Renal cortical epithelial cell (primary cell): ENCODE measurements at places on chromosomes 1 and 21.

DNA sequence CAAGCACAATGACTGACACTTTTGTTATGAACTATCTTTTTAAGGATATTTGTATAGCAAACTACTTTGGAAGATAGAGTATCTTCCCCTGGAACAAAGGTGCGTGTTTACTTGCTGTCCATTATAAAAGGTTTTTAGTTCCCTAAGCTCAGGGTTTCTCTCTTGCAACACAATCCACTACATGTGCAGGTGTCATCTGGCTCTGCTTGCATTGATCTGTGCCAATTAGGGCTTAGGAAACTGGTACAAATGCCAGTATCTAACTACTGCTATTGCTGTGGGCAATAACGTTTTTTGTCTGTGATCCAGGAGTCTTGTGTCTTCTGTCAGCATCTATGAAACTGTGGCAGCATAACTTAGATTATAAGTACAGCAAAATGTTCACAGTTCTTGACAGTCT, 68.3 kb upstream of the ABCD3 start:
- DNase-seq: no peak

DNA sequence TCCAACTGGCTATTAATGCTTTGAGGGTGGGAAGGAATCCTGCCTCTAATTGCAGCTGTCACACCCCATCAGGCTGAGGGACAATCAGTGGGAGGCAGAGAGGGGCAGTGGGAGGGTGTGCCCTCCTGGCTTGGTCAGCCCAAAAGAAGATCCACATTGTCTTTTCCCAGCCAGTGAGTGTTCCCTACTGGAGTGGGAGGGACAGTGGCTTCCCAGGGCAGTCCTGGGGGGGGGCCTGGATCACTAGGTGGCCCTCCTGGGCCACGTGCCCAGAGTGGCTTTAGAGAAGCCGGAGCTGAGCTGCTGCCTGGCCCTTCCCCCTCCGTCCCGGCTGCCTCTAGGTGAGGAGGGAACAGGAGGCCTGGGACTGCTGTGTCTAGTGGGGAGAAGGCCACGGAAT, 14.0 kb downstream of the INKA2 start:
- no peak for DNase-seq

DNA sequence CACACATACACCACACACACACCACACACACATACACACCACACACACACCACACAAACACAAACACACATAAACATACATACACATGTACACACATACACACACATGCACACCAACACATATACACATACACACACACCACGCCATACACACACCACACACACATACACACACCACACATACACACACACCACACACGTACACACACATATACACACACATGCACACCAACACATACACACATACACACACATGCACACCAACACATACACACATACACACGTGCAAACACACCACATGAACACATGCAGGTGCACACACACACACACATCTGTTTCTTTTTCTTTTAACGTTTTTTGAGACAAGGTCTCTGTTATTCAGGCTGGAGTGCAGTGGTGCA, 41.0 kb upstream of the SLC45A1 start:
- no peak for DNase-seq

DNA sequence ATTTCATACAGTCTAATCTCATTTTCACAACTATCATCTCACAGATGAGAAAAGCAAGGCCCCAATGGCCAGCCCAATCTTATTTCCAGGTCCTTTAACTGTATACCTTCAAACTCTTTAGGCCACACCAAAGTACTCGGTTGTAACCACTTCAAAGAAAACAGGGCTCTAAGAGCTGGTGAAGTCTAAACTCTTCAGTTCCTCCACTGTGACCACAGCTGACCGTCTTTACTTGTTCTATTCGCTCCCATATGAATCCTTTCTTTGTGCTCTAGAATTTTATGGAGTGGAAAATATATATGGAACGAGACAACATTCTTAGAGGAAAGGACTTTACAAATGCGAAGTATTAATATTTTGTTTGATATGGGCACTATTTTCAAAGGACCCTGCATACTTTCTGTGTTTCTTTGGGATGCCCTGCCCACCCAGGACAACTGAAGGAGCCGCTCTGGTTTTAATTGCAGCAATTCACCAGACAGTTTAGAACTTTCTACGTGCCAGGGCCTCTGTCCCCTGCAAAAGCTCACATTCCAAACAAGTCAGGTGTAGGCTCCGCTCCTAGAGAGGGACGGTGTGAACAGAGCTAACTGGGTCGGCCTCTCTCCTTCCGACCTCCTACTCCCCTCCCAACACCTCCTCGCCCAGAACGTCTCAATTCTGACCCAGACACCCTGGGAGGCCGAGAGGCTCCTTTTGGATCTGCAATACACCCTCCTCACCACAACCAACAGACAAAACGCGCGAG, 15.7 kb downstream of the IER5 start:
- no peak for DNase-seq

DNA sequence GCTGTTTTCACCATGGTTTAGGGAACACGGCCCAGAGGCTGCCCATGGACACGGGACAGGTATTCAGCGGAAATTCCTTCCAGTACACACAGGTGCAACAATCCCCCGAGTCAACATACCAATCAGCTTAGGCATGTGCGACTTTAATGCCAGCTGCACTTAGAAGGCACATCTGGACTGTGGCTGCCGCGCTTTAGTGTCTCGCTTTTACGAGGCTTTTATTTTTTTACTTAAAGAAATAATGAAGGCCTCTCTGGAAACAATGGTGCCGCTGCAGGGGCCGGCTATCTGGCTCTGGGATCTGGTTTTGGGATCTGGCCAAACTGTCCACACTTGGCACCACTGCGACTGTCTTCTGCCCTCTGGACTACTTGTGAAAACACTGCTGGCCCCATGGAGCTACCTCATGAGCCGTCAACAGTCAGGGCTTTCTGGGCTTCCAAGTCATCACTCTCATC, 55.5 kb downstream of the SLC66A1 start:
- no peak for DNase-seq

DNA sequence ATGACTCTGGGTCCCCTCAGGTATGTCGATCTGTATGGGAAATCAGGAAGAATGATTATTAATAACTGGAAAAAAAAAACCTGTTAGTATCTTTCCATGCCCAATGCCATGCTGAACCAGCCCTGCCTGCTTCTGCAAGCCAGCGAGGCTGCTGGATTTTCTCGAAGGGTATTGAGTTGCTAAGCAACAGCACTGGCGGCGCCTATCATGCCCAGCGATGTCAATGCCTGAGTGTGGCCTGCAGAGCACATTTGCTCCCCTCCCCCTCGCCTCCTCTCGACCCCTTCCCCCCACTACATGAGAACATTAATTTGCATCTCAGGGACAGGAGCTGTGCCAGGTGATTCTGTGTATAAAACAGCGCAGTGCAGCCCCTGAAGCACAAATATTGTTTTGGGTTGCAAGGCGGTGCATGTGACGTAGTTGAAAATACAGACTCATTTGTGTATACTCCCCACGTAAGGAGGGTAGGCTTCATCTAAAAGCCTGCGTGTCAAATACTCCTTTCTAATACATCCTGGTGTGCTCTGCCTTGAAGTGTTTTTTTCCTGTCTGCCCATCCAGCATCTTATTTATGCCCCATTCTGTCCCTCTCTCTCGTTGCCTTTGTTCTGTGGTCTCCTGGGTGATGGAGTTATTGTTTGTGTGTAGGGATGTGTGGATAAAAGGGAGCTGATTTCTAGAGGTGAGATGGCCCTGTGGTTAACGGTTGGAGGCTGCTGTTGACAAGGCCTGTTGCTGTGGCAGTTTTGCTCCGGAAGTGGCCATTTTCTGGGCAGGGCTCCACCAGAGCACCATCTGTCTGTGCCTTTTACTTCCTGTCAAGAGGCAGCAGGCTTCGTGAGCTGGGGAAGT, 32.7 kb upstream of the ATP5PO start:
- peak; percentile 86 for DNase-seq

DNA sequence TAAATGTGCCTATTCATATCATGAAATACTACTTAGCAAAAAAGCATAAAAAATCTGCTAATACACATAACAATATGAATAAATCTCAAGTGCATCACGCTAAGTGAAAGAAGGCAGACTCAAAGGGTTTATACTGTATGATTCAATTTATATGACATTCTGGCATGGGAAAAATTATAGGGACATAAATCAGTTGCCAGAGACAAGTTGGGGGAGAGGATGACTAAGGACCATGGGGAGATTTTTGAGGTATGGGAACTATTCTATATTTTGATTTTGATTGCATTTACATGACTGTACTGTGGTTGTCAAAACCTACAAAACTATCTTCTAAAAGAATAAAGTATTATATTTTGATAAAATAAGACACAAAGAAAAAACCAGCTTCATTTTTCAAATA, 650.3 kb upstream of the NR5A2 start:
- DNase-seq: no peak

DNA sequence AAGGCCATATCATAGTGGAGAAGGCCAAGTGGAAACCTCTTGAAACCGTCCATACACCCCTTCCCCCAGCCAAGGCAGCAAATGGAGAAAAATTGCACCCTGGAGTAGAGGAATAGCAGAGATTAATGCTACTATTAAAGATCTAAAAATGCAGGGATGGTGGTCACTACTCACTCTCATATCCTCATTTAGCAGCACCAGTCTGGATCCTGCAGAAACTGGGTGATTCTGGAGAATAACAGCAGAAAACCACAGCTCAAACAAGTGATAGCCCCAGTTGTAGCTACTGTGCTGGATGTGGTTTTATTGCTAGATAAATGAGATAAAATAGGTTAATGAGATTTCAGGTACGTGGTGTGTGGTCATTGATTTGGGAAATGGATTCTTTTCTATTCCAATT, 30.3 kb downstream of the S1PR1 start:
- DNase-seq: no peak

DNA sequence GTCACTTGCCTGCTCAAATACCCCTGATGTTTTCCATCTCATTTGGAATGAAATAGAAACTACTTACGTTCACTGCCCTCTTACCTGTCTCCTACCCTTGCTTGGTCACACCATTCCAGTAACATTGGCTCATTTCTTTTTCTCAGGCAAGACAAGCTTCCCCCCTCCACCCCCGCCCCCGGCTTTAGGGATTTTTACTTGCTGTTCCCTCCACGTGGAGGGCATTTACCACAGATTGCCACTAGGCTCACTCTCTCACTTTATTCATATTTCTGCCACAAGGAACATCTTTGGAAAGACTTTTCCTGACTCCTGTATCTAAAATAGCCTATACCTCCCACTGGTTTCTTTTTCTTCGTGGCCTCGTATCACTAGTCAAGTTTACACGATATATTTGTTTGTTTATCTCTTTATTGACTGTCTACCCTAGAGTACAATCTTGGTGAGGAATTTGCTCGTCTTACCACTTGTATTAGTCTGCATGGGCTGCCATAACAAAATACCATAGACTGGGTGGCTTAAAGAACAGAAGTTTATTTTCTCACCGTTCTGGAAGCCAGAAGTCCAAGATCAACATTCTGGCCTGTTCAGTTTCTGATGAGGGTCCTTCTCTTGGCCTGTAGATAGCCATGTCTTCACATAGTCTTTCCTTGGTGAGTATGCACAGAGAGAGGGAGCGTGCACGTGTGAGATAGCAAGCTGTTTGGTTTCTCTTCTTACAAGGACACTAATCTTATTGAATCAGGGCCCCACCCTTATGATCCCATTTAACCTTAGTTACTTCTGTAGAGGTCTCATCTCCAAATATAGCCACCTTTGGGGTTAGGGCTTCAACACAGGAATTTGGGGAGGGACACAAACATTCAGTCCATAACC, 126.2 kb downstream of the NRDC start:
- no peak for DNase-seq

DNA sequence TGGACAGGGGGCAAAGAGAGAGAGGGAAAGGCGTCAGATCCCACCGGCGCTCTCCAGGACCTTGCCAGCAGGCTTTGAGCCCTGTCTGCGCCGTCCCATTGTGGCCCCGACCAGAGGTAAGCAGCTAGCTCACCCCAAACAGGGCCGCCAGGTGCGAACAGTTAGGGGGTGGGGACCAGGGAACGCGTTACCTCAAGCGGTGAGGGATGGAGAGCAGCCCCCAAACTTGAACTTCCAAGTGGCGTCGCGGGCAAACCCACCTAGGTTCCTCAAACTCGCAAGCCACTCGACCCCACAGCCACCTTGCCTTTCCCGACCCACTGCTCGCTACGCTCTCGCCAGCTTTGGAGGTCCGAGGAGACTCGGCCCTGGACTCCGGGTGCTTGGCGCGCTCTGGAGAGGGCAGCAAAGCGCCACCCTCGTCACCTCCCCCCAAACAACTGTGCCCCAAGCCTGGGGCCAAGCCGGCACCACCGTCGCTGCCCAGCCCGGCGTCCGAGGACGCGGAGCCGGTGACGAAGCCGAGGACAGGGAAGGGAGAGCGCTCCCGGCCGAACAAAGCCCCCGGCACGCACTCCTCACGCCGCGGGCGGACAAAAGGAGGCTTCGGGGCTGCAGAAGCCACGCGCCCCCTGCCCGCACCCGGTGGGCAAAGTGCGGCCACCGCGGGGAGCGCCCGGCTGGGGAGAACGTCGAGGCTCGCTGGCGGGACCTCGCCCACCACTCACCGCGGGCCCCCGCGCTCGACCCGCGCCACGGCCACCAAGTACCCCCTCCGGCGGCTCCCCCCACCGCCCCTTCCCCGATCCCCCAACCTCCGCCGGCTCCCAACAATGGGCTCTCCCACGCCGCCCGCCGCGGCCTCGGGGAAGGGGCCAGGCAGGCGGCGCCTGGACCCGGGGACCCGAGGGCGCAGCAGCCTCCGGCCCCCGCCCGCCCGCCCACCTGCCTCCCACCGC, 976 bp downstream of the SSBP3 start:
- DNase-seq: no peak
